ENCODE measurements at places on chromosomes 5 and 9.
A peak's percentile ranks its signal among the peaks of the same experiment; 100 is the strongest.

- DNase-seq, result peak; percentile 72
Observed at GRCh38 chr5:54595721-54596120, 78.2 kb downstream of the SNX18 start.

GRCh38 chr5:107542831-107543231 lies 127.9 kb downstream of the EFNA5 start:
- peak; percentile 49 for DNase-seq

- no peak for DNase-seq
Observed at GRCh38 chr5:68148096-68148495, 67.5 kb upstream of the PIK3R1 start.

DNA sequence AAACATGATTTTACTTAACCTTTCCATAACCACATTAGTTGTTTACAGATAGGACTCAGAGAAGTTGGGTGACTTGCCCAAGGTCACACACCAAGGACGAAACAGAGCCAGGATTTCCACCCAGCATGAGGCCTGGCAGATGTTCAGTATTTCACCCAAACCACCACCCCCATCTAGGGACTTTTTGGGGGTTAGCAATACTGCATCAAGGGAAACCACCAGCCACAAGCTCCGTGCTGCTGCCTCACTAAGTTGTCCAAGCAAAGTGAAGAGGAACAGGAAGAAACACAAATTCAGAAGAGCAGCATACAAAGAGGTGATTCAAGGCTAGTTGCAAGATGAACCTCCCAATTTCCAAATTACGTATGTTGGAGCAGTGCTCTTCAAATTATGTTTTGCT lies 219.6 kb upstream of the RORB start:
- DNase-seq, result no peak

GRCh38 chr9:134981829-134982228 lies 64.1 kb upstream of the FCN1 start:
- no peak for DNase-seq

- DNase-seq, result peak; percentile 16
Observed at GRCh38 chr5:219991-220390, 1.9 kb downstream of the SDHA start.

GRCh38 chr9:85004818-85005413 lies 335.4 kb downstream of the NTRK2 start:
- no peak for DNase-seq

- DNase-seq, result no peak
Observed at GRCh38 chr9:18009902-18010301, 431.0 kb downstream of the SH3GL2 start.
